OCI-M1 (cell line): ENCODE measurements at places on chromosomes 12 and 14.
A peak's percentile ranks its signal among the peaks of the same experiment; 100 is the strongest.

GRCh38 chr14:60506462-60506984 lies 2.4 kb upstream of the SIX6 start:
- DNase-seq = no peak

GRCh38 chr14:74846968-74847665 lies 28.8 kb downstream of the PROX2 start:
- DNase-seq = no peak

GRCh38 chr14:100110816-100111215 lies 45.6 kb downstream of the EVL start:
- no peak for DNase-seq

GRCh38 chr12:118436002-118436730 lies 59.8 kb downstream of the SUDS3 start:
- DNase-seq = peak; percentile 30

GRCh38 chr14:87601036-87601435 lies 391.9 kb downstream of the GALC start:
- no peak for DNase-seq

DNA sequence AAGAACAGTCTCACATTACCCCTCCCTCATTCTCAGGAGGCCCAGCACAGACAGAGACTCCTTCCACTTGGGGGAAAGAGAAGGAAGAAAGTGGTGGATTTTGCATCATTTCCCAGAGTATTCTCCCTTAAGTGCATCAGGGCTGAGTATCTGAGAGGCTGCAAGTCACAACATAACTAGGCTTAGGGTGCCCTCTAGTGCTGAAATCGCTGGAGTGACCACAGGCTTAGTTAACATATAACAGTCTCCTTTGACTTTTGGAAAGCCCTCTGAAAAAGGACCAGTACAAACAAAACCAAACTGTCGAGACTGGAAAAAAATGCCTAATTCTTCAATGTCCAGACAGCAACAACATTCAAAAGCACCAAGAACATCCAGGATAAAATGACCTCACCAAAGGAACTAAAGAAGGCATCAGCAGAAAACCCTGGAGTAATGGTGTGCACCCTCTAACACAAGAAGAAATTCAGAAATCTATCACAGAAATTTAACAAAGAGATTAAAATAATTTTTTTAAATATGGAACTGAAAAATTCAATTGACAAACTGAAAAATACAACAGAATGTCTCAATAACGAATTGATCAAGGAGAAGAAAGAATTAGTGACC lies 412.3 kb downstream of the RPS29 start:
- peak; percentile 76 for DNase-seq

DNA sequence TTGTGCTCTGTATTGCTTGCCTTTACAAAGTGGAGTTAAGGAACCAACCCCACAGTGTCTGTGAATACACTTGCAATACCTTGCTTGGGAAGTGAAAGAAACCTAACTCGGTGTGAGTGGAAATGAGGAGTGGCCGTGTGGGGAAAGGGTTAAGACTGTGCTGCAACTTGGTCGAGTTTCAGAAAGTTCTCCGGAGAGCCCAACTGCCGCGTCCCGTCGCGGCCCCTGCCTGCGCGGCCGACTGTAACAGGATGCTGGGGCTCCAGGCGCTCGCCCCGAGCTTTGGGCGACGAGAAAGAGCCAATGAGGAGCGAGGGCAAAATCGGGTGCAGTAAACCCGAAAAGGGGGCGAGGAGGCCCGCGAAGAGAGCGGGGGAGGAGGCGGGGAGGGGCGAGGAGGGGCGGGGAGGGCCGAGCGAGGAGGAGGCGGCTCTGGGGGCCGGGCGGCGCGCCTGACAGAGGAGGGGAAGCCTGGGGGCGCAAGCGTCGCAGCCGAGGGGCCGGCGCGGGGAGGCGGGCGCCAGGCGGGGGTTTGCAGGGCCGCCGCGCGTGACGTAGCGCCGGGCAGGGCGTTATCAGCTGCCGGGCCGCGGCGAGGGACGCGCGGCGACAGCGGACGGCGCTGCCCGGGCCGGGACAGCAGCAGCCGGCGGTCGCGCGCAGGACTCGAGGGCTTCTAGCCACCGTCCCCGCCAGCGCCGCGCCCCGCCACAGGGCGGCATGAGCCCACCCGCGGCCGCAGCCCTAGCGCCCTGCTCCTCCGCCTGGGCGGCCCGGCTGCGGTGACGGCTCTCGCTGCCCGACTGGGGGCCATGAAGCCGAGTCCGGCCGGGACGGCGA lies at the start of gene DACT1:
TSS of gene DACT1 (plus strand) at position 572 of the 840 bp plus-strand sequence. CDS start at position 813, 241 bp downstream.
- no peak for DNase-seq

GRCh38 chr14:78697341-78697740 lies 527.2 kb downstream of the NRXN3 start:
- DNase-seq = peak; percentile 35

DNA sequence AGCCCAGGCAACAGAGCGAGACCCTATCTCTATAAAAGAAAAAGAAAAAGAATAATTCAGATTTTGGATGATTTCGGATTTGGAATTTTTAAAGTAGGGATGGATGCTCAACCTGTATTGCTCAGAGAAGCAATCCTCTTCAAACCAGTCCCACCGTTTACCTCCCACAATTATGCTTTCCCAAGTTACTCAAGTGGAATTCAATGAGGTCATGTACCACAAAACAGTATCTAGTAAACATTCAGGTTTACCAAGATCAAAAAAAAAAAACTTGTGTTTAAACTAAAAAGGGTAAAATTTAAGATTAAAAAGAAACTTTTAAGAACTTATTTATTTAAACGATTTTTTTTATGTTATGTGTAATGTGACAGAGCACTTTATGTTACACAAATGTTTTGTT lies 2.5 kb downstream of the KDM5A start:
- DNase-seq = no peak

DNA sequence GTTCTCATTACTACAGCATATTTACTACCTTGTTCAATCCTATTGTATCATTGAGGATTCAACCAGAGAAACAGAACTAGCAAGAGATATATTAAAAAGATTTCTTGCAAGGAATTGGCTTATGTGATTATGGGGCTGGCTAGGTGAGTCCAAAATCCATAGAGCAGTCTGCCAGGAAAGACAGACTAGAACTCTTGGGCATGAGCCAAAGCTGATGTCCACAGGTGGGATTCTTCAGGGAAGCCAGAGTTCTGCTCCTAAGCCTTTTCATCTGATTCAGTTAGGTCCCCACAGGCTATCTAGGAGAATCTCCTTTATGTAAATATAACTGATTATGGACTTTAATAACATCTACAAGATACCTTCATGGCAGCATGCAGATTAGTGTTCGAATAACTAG lies 26.0 kb downstream of the PELI2 start:
- no peak for DNase-seq

DNA sequence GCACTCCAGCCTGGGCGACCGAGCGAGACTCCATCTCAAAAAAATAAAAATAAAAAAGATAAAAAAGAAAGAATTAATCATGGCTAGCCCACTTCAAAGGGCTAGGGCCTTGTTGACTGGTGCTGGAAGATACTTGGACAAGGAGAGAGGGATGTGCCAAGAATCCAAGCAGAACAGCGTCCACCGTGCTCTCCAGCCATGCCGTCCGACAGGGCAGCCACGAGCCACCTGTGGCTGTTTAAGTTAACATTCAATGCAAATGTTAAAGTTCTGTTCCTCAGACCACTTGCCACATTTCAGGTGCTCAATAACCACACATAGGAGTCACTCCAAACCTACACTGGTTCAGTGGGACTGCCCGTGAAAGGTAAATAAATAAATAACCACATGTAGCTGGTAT lies 21.4 kb downstream of the SLC6A13 start:
- DNase-seq = no peak

DNA sequence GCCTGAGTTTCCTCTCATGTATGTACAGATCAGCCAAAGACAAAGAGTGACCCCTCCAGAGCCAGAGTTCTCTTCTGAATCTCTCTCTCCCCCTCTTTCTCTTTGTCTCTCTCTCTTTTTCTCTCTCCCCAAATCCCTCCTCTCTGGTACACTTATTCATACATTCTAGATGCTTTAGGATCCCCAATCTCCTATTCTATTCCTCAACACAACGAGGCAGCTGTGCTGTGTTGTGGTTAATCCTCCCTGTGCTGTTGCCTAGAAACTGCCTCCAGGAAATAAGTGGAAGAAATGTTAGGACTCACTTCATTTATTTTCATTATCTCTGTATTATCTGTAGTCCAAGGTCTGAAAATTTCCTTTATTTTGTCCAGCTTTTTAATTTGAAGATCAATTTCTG lies 350.5 kb upstream of the OR4E1 start:
- no peak for DNase-seq

GRCh38 chr14:54532111-54533012 lies 22.7 kb downstream of the CGRRF1 start:
- DNase-seq = no peak

DNA sequence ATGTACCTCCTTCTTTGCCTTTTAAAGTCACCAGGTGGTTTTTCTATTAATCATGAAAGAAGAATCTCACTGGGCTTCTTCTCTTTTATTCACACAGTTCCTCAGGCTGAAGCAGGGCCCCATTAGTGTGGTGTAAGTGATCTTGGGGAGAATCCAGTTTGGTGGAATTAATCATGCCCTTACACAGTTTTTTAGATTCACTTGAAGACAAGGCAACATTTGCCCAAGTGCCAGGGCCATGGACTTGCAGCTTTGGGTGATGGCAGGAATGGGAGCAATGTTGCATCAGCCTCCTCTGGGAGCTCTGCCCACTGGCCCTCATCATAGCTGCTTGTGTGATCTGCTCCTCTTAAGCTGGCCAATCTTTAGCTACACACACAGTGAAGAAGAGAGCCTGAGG lies 33.8 kb downstream of the KCNK10 start:
- peak; percentile 4 for DNase-seq

- DNase-seq = no peak
These were observed 11.2 kb downstream of the NYNRIN start for GRCh38 chr14:24409956-24410355.

GRCh38 chr14:77524536-77524935 lies 25.9 kb upstream of the ISM2 start:
- DNase-seq = no peak

GRCh38 chr14:54792288-54792687 lies 110.3 kb downstream of the GCH1 start:
- no peak for DNase-seq

GRCh38 chr14:62946221-62946620 lies 99.0 kb downstream of the KCNH5 start:
- no peak for DNase-seq

DNA sequence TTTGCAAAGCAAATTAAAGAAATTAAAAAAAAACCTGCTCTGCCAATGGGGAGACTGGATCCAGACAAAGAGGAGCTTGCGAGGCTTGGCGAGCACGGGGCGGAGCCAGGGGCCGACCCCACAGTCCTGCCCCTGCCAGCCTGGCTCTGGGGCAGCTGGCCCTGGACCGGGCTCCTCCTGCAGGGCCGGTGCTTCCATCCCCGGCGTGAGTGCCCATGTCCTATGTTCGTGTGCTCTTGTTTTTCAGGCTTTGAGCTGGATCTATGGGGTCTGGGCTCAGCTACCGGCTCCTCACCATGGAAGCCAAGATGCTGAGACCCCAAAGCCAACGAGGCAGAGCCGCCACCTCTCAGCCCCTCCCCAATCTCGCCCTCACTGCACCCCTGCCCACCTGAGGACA lies 176.8 kb downstream of the KIF26A start:
- DNase-seq = no peak

DNA sequence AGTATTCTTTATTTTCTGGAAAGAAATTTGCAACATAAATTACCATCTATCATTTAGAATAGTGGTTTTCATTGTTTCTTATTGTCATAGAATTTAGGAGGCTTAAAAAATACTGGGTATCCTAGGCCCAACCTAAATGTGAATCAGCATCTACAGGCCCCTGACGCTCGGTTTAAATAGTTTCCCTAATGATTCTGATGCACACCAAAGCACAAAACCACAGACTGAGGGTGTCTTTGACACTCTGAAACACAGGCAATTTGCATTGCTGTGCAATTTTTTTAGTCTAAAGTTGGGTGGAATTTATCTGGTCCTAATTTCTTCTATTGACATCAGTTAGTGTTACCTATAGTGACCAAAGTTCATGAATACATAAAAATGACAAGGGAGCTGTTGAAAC lies 87.6 kb upstream of the SSTR1 start:
- DNase-seq = no peak

- DNase-seq = peak; percentile 69
These were observed 23.3 kb downstream of the GABARAPL1 start for GRCh38 chr12:10235761-10236631.
